ENCODE measurements at places on chromosomes 13 and 19. TPM values are rescaled to one million over a fixed set of nuclear protein-coding genes. Genes with fewer than 3 reads are reported as not detected.

ZNF566 gene
- total RNA-seq = 25.9 TPM

SHISA7 gene
- not detected for total RNA-seq

SPC24 gene
- total RNA-seq = 1.9 TPM

TFPT gene
- 17.2 TPM for total RNA-seq

OR7D4 gene
- not detected for total RNA-seq

MYO1F gene
- 329 TPM for total RNA-seq

SLC7A9 gene
- 0.86 TPM for total RNA-seq

PINLYP gene
- total RNA-seq = 0.33 TPM

KDELR1 gene
- 58.8 TPM for total RNA-seq

TTYH1 gene
- not detected for total RNA-seq

RAB20 gene
- 3.2 TPM for total RNA-seq

All from CD4-positive, alpha-beta memory T cell (primary cell).